Esophagus squamous epithelium (tissue), 5 donors: ENCODE measurements at places on chromosomes 12 and 14. TPM values are rescaled to one million over a fixed set of nuclear protein-coding genes. Genes with fewer than 3 reads are reported as not detected.

CDCA3 gene
- total RNA-seq, result 14.5 TPM

BLOC1S1 gene
- total RNA-seq, result 174 TPM

DNA sequence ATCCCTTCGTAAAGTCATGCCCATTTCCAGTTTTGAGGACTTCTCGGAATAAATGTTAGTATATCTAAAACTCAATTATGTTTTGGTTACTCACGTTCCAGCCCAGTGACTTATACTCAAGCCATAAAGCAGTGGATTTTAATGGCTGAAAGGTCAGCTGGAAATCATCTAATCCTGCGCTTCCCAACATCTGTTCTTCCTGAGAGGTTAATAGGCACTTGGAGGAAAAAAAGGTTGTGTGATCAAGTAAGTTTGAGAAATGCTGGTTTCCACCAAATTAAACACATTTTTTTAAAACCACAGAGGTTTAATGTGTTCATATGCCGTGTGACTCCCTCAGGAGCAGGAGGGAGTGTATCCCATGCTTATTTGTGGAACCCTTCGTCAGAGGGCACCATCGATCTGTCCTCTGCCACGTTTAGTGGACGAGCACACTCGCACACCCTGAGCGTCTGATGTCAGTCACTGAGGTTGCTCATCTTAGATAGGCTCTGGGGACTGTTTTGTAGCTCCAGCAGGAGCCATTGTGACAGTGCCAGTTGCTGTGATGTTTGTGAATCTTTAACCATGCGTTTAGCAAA, 41.4 kb downstream of the FBXL14 start:
- H3K4me3 ChIP-seq, result no peak overlapping the region
- H3K4me1 ChIP-seq, result peaks cover 15% of the 10 kb centered on the region
- no peak for DNase-seq
- no peaks in the 10 kb centered on the region for H3K27me3 ChIP-seq

DNA sequence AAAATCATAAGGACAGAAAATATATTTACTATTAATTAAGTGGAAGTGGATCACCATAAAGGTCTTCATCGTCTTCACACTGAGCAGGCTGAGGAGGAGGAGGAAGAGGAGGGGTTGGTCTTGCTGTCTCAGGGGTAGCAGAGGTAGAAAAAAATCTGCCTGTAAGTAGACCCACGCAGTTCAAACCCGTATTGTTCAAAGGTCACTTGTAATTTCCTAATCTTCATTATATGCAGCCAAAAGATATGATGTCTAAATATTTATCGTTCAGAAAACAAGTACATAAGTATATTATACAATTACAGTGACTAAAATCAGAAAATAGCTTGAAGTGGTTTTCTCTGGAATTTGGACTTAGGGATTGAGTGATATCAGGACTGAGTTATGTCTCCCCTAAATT, 72.1 kb downstream of the GTF2A1 start:
- peaks cover 10% of the 10 kb centered on the region for H3K4me1 ChIP-seq
- H3K4me3 ChIP-seq, result no peak overlapping the region
- no peak overlapping the region for H3K27ac ChIP-seq
- no peaks in the 10 kb centered on the region for H3K27me3 ChIP-seq

DNA sequence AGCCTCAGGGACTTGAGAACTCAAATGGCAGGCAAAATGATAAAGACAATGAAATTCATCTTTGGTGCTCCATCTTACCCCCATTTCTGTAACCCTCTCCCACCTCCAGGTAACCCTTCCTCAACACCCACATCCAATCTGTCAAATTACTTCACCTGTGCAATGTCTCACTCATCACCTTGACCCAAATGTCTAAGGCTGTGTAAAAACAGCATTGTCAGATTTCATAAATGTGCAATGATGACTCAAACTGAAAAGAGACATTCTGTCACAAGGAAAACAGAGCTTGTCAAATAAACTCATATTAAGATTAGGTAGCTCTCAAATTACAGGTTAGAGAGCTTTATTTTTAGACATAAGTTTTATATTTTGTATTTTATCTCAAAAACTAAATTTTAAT, 19.9 kb upstream of the COCH start:
- H3K36me3 ChIP-seq, result no peaks in the 10 kb centered on the region
- no peaks in the 10 kb centered on the region for H3K4me1 ChIP-seq
- no peaks in the 10 kb centered on the region for H3K27me3 ChIP-seq
- H3K4me3 ChIP-seq, result no peak overlapping the region
- no peak overlapping the region for H3K27ac ChIP-seq

LRP1-AS gene
- total RNA-seq, result not detected

- no peak overlapping the region for H3K4me3 ChIP-seq
- DNase-seq, result no peak
- H3K27me3 ChIP-seq, result no peaks in the 10 kb centered on the region
- H3K27ac ChIP-seq, result no peak overlapping the region
- H3K4me1 ChIP-seq, result no peaks in the 10 kb centered on the region
These were observed 136.1 kb downstream of the PAPOLA start for GRCh38 chr14:96638041-96638855.
